ENCODE measurements at places on chromosomes 7 and 10. TPM values are rescaled to one million over a fixed set of nuclear protein-coding genes. Genes with fewer than 3 reads are reported as not detected.

DNA sequence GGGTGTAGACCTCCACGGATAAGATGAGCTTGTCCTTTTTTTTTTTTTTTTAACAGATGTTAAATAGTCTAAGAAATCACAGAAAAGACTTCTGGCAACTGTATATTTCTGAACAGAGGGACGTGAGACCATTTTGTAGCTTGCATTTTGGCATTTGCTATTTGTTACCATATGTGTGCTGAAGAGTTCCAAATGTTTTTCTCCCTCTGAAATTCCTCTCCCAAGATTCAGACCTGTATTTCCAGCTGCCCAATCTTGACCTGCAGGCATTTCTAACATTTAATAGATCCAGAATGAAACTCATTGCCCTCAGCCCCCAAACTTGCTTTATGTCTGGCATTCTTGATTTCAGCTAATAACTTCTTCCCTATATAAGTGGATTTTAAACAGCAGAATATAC lies 223.1 kb upstream of the FZD1 start:
- no peak for DNase-seq

DNA sequence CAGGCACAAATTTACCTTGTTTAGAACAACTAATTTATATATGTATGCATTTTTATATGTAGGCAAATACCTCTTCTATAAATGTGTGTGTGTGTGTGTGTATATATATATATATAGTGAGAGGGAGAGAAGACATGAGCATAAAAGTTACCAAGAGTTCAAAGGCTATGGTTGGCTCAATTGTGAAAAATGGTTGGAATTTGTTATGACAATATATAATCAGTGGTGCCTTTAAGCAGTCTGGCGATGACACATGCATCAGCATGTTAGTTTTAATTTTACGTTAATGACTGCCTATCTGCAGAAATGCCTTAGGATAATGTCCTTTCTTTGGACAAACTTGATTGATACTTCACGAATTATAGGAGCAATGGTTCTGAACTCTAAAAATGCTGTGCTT lies 980.8 kb upstream of the LRRTM3 start:
- DNase-seq: no peak

DNA sequence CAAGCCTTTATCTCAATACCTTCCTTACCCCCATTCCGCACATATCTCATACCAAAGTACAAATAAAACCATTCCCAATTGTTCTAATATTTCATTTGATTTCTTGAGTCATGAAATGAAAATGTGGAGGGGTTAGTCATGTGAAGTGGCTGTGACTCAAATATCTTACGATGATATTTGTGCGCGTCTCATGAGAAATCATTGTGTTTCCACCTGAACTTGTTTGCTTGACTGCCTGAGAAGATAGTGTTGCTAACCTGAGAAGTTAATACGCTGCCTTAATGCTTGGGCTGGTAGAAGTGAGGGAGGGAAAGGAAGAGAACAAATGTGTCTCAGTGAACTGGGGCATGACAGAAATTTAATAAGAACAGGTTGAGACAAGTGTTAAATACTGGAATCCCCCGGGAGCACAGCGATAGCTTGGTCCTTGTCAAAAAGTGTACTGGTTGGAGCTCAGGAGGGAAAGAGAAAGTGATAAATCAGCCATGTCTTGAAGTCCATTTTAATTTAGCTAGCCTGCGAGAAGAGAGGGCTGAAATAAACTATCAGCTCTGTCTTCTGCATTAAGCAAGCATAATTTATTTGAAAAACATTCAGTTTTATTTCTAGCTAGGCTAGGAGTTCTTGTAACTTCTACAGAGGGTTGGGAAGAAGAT lies 7.2 kb upstream of the EPHA1 start:
- no peak for DNase-seq

HOXA6 gene
- not detected for total RNA-seq

DNA sequence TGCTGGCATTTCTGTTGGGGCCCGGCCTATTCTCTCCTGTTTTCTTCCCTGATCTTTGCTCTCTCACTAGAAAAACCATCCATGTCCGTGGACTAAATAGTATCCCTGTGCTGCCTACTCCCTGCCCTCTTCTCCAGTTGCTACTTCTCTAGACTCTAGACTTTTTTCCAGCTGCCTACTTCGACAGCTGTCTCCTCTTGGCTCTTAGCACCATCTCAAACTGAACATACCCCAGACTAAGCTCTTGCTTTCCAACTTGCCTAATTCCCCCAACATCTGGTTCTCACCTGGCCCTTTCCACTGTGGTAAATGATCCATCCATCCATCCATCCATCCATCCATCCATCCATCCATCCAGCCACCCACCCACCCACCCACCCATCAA lies 19.5 kb downstream of the ADCYAP1R1 start:
- no peak for DNase-seq

DNA sequence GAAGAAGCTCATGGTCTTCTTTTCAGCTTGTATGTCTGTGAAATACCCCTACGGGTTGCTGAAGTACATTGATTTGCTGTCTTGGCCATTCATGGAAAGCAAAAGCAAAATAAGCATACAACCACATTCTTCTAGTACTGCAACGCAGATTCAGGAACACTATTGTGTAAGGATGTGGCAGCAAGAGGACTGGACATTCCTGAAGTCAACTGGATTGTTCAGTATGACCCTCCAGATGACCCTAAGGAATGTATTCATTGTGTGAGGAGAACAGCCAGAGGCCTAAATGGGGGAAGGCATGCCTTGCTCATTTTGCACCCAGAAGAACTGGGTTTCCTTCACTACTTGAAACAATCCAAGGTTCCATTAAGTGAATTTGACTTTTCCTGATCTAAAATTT lies 133.4 kb upstream of the ANKRD1 start:
- no peak for DNase-seq

TRIP6 gene
- total RNA-seq: 9.8 TPM

DNA sequence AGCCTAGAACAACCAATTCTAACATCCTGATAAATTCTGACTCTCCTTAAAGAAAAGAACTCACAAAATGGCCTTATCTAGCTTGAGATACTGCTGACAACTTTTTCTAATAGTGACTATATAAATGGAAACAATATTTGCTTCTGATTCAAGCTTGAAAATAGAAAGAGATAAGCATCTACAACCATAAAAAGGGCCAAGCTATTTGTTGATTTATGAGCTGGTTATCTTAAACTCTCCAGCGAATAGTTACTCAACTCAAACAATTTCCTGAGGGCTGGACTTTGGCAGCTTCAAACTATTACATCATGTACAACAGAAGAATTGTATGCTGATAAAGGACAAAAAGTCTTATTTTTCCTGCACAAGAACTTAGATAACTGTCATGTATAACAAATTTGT lies 4.6 kb downstream of the USP54 start:
- no peak for DNase-seq

DNA sequence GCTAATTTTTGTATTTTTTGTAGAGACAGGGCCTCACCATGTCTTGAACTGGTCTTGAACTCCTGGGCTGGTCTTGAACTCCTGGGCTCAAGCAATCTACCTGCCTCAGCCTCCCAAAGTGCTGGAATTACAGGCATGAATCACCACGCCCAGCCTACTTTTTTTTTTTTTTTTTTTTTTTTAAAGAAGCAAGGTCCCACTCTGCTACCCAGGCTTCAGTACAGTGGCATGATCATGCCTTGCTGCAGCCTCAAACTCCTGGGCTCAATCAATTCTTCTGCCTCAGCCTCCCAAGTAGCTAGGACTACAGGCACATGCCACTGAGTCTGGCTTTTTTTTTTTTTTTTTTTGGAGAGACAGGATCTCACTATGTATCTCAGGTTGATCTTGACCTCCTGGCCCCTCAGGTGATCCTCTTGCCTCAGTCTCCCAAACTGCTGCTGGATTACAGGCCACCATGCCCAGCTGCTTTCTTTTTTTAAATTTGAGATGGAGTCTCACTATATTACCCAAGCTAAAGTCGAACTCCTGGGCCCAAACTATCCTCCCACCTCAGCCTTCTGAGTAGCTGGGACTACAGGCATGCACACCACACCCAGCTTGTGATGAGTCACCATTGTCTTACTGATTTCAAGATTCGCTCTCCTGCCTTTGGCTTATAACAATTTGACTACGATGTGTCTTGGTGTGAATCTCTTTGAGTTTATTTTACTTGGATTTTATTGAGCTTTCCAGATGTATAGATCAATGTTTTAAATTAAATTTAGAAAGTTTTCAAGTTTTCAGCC lies 9.0 kb downstream of the RPEL1 start:
- DNase-seq: no peak

WDR86 gene
- 24.4 TPM for total RNA-seq

GRCh38 chr10:89395141-89395540 lies 2.7 kb downstream of the IFIT1 start:
- DNase-seq: no peak

DNA sequence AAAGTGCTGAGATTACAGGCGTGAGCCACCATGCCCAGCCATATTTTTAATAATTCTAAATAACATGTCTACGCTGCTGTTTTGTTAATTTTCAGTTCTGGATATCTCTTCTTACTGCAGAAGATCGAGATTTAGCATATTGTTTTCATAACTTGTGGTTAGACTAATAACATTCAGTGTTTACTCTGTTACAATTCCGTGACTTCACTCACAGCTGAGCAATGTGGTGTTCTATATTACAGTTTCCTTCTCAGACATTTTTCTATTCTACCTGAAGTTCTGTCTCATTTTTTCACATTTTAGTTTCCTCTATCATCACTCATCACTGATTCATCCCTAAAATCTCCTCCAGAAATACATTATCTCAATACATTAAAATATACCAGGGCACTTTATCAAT lies 10.9 kb downstream of the RNF32 start:
- no peak for DNase-seq

DNA sequence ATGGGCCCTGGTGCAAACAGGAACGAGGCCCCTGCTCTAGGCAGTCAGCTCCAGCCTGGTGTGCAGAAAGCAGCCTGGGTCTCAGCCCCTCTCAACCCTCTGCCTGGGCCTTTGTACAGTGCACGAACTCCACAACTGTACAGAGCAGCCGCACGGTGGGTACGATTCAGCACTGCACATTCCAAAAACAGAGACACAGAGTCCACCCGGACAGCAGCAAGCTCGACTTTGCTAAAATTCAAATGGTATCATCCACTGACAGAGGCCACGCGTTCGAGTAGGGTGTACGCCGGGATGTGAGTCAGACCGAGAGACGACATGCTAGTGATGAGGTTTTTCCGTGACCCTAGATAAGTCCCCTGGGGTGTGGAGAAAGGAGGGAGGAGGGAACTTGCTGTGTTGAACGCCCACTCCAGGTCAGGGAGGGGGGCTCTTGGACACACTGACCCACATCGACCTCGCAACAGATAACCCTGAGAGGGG lies 65.6 kb upstream of the PDGFA start:
- DNase-seq: no peak

GRCh38 chr10:103706047-103706446 lies 149.3 kb downstream of the SH3PXD2A start:
- DNase-seq: no peak

DNA sequence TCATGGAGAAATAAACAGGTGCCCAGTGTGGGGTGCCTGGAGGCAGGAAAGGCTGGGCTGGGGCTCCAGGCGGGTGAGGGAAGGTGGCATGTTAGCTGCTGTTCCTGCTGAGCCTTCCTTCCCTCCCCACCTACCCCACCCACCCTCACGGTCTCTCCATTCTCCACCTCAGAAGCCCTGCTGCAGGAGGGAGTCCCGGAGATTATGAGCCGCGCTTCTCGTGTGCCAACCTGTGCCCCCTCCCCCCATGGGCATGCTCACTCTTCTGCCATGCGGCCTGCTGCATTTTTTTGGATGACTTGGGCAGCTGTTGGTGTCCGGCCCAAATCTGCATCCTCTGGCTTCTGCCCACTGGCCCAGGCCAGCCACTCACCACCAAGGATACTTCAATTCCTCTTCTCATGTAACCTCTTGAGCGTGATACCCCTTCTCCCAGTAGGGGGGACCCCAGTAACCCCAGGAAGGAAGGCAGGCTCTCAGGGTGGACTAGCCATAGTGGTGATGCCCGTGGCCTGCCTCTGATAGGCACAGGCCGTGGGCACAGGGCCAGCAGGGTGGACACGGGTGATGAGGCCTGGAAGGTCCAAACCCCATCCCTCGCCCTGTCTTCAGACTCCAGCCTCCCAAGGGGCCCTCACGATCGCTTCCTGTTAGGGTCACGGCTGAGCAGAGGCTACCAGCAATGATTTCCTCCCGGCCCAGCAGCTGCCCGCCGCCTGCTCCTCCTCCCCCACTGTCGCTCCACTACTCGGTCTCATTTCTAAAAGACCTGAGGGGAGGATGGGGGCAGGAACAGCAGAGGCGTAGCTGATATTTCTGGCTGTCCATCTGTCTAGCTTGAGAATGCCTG lies 27.8 kb downstream of the UNC5B start:
- no peak for DNase-seq

GRCh38 chr7:101927389-101927788 lies 110.0 kb downstream of the CUX1 start:
- no peak for DNase-seq

DNA sequence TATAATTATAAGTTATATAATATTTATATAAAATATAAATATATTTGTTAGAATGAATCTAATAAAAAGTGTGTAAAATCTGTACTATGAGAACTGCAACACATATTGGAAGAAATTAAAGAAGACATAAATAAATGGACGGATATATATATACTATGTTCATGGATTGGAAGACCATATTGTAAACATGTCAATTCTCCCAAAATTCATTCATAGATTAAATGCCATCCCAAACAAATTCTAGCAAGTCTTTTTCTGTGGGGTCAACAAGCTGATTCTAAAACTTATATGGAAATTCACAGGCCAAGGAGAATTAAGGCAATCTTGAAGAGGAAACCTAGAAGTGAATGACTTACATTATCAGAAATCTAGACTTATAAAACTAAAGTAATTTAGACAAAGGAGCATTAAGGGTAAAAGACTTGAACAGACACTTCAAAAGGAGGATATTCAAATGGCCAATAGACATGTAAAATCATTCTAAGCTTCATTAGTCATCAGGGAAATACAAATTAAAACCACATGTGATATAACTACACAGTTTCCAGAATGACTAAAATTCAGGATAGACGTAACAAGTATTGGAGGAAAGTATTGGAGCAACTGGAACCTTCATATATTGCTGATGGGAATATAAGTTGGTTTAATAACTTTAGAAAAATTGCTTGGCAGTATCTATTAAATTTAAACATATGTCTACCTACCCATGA lies 225.9 kb downstream of the EMX2 start:
- no peak for DNase-seq

DNA sequence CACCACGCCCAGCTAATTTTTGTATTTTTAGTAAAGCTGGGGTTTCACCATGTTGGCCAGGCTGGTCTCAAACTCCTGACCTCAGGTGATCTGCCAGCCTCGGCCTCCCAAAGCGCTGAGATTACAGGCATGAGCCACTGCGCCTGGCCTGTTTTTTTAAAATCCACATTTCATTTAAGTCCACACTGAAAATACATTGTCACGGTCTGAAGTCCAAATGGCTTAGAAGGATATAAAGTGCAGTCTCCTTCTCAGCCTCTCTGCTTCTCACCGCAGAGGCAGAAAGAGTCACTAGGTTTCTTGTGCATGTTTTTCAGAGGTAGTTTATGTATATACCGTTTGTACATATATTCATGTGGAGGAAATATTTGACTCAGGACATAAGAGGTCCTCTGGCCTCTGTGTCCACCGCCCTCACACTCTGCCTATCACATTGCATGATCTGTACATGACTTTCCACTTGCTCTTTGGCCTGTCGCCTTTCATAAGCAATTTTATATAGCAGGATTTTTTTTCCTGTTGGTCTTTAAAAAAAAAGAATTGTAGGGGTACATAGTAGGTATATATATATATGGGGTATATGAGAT lies 42.9 kb downstream of the BLNK start:
- DNase-seq: no peak
